ENCODE measurements at places on chromosomes 13 and 19.

- DNase-seq = no peak
Observed at GRCh38 chr13:111337206-111337605, 16.8 kb downstream of the TEX29 start.

DNA sequence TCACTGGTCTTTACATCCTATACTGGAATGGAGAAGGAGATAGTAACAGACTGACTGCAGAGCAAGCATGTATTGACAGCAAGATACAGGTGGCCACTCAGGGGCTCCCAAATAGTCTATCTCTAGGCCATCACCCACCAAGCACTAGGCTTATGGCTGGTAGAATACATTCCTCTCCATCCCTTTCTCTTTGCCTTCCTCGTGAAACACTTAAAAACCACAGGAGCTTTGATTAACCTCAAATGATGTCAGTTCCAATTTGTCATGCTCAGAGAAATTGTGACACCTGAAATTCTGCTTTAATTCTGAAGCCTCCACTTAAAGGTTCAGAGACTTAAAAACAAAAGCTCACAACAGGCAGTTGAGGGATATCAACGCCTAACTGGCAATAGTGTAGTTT is 17.2 kb downstream of the ENOX1 start:
- no peak for DNase-seq

DNA sequence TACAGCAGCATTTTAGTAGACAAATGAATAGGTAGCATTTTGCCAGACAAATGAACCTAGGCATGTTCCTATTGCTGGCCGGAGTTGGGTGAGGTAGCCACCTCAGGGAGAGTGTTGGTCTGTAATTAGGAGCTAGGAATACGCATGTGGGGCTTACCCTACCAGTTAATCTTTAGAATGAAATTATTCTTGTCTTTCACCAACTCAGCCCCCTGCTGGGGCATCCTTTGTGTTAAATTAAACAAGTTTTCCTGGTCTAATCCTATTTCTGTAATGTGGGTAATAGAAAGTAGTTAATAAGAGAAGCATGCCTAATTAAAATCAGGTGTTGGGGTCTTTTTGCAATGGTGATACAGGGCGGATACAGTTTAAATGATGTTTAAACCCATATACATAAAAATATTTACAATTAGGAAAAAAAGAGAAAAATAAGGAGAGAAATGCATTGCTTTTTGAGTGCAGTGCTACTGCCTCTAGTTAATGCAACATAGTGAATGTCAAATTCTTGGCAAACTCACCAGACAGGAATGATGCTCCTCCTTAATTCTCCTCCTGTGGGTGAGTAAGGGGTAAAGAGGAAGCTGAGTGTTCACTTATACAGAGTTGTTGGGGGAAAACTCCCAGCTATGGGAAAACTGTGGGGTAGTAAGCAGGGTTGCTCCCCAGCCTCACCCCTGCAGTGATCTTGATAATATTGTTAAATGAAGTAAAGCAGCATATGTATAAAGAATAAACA is 276.4 kb upstream of the EDNRB start:
- DNase-seq = no peak

GRCh38 chr19:45404557-45405434 is at the start of gene PPP1R13L:
TSS of gene PPP1R13L (minus strand) at chr19:45405069. CDS start at chr19:45398318, 6,751 bp downstream.
- DNase-seq = no peak

DNA sequence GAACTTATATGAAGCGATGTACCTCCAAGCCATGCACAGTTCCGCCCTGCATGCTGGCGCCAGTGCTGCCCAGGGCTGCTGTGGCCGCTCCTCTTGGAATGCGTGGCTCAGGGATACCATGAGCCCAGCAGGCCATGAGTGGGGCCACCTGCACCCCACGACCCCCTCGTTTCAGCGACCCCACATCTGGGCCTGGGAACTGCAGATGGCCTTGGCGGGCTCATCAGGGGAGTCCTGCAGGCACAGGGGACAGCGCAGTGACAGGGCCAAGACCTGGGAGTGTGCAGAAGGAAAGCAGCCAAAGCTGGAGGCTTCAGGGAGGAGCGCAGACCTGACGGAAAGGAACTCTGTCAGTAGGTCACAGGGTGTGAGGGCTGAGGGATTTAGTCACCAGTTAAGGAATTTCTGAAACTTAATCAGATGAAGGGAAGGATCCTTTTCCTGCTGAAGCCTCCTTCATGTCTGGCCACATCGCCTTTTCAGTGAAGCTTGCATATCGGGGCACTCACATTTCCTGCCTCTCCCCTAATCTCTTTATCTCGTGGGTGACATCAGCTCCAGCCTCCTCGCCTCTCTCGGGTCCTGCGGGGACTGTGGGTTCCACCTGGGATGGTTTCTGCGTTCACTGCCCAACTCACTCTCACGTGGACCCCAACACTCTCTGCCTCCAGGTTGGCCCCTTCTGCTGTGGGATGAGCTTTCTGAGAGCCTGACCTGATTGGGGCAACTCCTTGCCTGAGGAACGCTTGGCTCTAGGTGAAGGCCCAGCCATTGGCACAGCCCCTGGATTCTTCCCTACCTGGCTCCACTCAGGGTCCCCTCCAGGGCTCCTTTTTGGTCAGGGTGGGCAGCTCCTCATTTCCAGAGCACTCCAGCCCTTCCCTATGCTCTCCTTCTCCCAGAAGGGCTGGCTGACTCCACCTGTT is 123.5 kb downstream of the CRYL1 start:
- DNase-seq = no peak

- DNase-seq = no peak
Observed at GRCh38 chr19:4217429-4218264, 11.7 kb upstream of the EBI3 start.

DNA sequence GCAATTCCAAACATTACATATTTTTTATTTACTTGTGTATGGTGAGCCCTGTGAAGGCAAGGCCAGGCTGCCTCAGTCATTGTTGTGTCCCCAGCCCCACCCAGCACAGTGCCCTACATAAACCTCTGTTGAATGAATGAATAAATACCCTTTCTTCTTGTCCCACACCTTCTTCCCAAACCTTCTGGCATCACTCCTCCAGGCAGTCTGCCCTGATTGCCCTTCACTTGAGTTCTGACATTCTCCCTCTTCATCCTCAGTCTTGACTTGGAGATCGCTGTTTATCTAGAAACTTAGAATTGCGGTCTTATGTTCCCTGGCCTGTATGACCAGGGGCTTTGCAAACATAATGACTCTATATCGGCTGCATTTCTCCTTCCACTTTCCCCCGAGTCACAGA is 5.2 kb upstream of the OPA3 start:
- DNase-seq = no peak

GRCh38 chr13:99948411-99948810 is 23.2 kb downstream of the ZIC5 start:
- no peak for DNase-seq

DNA sequence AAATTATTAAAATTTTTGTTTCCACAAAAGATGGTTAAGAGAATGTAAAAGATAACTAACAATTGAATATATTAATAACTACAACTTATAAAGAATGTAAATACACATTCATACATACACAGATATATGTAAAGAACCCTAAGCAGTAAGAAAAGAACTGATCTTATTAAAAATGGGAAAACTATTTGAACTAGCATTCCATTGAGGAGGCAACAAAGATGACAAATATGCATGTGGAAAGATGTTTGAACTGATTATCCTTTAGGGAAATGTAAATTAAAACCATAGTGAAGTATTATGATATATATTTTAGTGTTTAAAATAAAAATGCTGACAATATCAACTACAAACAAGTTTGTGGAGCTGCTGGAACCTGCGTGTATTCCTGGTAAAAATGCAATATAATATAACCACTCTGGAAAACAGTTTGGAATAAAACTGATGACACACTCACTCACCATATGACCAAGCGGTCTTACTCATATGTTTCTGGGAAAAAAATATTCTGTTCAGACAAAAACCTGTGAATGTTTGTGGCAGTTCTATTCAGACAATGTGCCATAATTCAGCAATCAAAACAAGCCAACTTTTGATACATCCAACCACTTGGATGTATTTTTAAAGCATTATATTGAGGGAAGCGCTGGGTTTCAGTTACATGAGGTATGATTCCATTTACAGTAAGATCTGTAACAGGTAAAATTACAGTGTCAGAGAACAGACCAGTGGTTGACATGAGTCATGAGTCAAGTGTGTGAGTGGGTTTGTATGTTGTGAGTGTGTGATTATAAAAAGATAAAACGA is 694.4 kb upstream of the SLITRK5 start:
- no peak for DNase-seq

DNA sequence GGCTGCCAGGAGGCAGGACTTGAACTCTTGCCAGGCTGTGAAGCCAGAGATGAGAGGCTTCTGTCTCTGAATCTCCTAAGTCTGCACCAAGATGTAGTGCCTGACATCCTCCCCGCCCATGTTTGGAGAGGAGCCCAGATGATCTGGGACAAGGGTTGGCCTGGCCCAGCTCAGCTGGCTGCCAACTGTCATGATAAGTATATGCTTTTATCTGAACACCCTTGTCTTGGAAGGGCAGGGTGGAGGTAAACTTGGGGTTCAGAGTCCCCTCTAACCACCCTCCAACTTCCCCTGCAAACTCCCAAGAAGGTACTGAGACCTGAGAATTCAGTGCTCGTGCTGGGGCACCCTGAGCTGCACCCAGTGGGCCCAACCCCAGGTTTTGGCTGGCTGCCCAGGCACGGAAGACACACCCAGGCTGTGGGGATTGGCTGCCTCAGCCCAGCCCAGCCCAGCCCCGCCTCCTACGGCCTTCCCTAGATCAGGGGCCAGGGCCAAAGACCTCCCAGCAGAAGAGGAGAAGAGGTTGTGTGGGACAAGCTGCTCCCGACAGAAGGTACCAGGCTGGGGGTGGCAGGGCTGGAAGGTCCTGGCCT is at the start of gene CYP4F12:
Gene CYP4F12 (plus strand): TSS at position 508 of the 596 bp plus-strand sequence. CDS start 443 bp downstream, outside the sequence.
- no peak for DNase-seq

GRCh38 chr19:46326608-46327007 is 20.3 kb upstream of the PPP5C start:
- no peak for DNase-seq

DNA sequence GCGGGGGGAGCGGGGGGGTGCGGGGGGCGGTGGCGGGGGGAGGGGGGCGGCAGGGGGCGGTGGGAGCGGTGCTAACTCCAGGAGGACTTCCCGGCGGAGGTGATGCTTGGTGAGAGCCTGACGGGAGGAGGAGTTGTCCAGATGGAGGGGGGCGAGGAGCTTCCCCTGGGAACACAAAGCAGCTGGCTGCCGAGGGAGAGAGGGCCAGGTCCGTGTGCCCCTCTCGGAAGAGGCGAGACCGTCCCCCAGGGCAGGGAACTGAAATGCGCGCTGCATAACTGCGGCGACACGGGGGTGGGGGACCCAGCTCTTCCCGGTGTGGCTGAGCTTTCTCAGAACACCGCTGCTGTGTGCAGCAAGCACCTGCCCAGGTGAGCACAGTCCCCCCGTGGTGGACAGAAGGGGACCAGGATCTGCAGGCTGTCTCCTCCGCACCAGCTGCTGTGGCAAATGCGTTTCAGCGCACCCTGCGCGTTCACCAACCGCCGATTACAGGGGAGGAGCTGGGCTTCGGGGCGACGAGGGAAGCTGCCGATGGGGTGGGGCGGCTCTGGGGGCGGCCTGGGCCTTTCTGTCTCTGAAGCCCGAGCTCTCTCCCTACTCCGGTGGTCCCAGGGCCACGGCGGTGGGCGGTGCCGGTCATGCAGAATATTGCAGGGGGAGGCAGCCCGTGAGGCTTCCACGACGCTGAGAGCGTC is 54.7 kb upstream of the F7 start:
- no peak for DNase-seq

- no peak for DNase-seq
Observed at GRCh38 chr13:38444904-38445303, 95.3 kb downstream of the UFM1 start.

DNA sequence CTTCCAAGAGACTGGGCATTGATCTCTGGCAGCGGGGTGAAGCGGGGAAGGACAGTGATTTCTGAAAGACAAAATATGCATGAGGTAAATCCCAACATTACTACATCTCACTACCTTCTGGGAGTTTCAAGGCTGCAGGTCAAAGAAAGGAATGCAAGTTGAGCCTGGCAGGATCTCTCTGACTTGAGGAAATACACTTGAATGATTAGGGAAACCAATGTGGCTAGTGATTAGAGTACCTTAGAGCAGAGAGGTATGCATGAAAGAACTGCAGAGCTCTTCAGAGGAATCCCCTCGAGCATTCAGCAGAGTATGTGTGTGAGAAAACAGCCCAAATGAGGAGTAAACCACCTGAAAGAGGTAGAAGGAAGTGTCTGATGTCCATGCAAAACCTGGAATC is 2874.1 kb upstream of the PCDH20 start:
- no peak for DNase-seq

GRCh38 chr13:42985312-42986175 is 6.5 kb downstream of the EPSTI1 start:
- DNase-seq = no peak

DNA sequence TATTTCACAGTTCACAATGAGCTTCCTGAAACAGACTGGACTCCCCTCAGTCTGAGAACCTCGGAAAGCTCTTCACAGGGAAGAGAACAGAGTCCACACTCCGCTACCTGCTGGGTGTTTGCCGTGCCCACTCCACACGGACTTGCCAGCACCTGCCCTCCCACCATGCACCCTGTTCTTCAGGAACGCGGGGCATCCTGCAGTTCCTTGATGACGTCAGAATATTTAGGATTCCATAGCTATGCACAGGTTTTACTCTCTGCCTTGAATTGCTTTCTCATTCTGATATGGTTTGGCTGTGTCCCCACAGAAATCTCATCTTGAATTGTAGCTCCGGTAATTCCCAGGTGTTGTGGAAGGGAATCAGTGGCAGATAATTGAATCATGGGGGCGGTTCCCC is 74.4 kb upstream of the FARP1 start:
- no peak for DNase-seq

- no peak for DNase-seq
Observed at GRCh38 chr19:47445527-47445926, 26.2 kb downstream of the SLC8A2 start.

DNA sequence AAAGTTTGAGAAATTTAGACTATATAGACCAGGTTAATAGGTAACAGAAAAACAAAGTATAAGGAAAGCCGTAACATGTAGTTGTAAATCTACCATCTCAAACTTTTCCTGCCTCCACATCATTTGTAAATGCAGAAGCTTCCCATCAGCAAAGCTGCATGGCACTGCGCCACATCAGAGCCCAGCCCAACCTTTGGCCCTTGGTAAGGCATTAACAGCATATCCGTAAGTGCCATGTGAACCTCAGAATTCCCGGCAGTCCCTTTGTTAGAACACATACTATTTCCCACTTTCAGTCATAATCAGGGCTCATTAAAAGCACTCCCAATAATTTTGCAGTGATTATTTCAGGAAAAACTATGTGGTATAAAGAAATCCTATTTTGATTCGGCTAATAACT is 51.6 kb downstream of the MPHOSPH8 start:
- no peak for DNase-seq

GRCh38 chr13:109369353-109370052 is 416.9 kb downstream of the IRS2 start:
- DNase-seq = no peak

GRCh38 chr13:52109116-52109670 is 19.7 kb downstream of the NEK5 start:
- no peak for DNase-seq

All from stimulated activated CD8-positive, alpha-beta memory T cell treated with anti-CD3 and anti-CD28 coated beads, Interleukin-7, amount 100 ng/mL, for 24 hours (primary cell).